ENCODE measurements at places on chromosomes 12 and 14.

DNA sequence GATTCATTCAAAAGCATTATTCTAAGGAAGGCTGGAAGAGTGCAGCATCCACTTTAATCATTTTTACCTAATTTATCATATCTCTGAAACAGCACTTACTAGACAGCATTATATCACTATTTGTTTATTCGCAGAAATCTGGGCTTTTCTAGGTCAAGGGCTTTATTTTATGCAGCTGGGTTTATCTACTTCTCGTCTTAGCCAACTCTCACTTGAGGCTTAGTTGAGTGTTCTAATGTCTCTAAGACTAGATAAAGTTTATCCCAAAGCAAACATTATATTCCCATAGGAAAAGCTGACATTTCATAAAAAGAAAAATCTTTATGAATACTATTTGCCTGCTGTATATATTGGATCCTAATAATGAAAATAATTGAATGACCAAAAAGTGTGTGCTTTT lies 720.8 kb upstream of the FLRT2 start:
- no peak for DNase-seq

GRCh38 chr14:69077841-69078240 lies 75.1 kb downstream of the DCAF5 start:
- no peak for DNase-seq

DNA sequence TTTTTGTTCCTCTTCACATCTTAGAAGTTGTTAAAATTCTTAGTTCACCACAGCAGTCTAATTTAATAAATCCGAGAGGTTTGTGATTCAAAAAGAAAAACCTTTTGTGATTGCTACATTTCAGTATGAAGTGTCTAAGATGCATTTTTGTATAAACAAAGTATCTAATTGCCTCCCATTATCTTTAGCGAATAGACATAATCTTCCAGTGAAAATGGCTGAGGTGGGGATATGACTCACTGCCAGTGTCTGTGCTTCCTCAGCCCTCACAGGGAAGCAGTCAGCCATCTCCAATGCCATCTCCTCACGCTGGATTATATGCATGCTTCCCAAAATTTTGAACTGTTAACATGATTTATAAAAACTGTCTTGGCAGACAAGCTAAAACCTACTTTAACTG lies 7.6 kb downstream of the GCH1 start:
- DNase-seq: no peak

GRCh38 chr12:68198507-68199086 lies 27.0 kb downstream of the IL26 start:
- no peak for DNase-seq

DNA sequence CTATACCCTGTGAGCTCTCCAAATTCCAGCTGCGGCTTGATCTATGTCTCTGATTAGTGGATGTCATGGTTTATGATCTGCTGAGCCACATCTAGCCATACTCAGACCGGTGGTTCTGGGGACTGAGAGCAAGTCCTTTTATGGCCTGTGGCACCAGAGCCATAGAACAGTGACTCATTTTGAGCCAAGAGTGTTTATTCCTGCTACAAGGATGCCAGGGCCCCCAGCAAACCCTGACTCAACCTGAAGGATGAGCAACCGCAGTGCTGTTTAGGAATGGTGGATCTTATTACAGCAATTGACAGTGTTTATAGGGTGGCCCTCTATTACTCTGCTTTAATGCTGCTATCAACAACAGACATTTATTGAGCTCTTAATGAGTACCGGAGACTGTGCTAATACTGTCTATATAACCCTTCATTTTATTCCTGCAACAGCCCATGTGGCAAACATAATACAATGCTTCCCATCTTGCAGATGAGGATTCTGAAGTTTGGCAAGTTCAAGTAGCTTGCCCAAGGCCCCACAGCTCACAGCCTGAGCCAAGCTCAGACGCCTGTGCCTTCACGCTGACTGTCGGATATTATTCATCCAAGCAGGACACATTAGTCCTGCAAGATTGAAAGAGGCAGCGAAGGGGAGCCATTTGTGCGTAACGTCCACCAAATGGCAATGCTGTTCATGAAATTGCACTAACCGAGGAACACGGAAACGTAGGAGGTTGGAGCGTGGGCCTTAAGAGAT lies 273.6 kb upstream of the PWP1 start:
- DNase-seq: no peak
